AG09309 (cell line): ENCODE measurements at places on chromosomes 4 and X.

DNA sequence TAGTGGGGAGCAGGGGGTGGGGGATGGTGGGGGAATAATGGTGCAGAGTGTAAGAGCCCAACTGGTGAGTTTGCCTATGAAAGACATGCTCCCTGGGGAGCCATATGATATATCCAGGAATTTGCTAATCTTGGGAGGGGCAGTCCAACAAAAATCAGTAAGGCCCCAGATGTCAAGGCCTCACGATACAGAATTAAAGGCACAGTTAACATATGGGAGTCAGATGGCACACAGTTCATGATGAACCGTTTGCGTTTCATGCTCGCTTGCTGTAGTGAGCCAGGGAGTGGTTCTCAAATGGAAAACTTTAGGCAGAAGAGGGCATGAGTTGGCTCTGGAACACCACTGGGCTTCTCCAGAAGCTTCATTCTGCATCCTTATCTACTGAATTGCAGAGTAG, 33.9 kb upstream of the VCX2 start:
- DNase-seq, result no peak

- DNase-seq, result no peak
Measured at GRCh38 chr4:30605616-30606190, 114.5 kb upstream of the PCDH7 start.

DNA sequence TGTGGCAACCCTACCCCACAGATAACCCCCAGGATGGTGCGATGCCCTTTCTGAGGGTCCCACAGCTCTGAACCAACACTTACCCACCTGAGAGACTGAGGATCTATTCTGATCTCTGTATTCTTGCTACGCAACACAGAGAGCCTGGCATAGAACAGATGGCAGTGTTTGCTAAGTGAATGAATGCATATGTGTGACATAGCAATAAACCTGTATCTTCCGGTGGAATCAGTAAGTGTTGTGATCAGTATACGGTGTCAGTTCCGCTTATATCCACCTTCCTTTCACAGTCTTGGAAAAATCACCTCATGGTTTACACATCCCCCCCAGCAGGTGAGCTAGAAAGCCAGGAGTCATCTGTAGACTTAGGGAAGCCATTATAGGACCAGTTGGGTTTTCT, 5.9 kb upstream of the HSD17B10 start:
- no peak for DNase-seq

DNA sequence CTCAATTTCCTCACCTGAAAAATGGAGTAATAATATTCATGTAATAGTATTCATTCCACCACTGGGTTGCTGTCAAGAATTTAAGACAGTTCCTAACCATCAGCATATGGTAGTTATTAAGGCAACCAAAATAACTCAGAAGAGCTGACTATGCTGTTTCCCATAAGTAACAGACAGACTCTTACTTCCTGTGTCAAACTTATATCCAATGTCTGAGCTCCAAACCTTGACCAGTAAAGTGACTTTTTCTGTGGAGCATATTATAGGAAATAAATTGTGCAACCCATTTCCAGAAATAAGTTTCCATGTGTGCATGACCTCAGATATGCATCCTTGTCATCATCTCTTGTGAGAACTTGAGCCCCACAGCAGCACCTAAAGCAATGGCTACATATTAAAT, 78.8 kb downstream of the HADH start:
- peak; percentile 25 for DNase-seq

DNA sequence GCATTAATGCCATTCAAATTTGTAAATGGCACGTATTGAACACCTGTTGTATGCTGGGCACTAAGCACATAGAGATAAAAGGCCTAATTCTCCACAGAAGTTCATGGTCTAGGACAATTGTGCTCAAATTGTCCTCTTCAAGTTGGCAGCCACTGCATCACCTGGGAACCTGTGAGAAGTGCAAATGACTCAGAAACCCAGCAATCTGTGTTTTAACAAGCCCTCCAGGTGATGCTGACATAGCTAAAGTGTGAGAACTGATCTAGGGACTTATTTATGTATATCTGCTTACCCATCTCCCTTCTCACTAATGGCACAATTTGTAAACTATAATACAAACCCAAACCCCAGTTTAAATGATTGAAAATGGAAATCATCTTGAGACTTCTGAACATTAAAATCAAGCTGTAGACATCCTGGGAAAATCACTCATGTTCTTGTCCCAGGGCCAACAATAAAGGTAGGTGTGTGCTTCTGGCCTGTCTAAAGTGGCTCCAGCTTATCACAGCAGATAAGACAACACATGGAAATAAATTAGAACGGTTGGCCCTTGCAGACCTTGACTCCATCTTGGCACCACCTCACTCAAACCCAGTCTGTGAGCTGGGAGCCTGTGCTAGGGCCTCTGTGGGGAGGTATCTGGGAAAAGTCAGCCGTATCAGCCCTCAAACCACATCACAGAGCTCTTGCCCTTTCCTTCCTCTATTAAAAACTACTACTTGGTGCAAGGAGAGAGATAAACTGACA, 46.8 kb downstream of the UCHL1 start:
- DNase-seq, result no peak

GRCh38 chr4:41532882-41533281, 5.1 kb upstream of the LIMCH1 start:
- DNase-seq, result no peak

GRCh38 chr4:2303121-2303685, 41.3 kb upstream of the MXD4 start:
- no peak for DNase-seq

DNA sequence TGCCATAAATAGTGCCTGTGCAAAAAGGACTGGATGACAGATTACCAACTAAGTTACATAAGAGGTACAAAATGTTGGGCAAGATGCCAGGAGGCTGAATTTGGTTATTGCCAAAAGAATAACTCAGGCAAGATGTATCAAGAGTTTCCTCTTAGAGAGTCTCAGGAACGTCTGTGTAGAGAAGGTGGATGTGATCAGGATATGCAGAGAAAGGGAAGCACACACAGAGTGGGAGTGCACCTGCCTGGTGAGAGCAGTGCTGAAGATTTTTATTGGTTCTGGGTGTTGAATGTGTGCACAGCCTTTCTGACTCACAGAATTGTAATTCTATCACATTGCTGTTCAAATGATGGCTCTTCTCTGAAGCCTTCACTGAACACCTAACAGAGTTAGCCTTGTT, 156.8 kb upstream of the HS3ST1 start:
- DNase-seq, result no peak

DNA sequence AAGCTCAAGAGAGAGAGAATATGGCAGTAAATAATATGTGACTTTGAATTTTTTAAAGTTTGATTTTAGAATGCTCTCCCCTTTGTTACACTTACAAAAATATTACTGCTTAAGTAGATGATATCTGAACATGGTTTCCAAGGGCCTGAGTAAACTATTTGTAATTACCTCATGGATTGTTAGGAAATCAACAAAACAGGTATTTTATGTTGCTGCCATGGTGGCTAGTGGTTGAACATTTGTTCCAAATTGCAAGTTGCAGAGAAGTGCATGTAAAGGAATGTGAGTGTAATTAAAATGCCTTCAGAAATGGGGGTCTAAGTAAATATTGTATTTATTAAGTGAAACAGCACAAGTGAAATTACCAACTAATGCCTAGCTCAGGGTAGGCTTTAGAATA, 27.6 kb downstream of the SEPTIN11 start:
- DNase-seq, result no peak

DNA sequence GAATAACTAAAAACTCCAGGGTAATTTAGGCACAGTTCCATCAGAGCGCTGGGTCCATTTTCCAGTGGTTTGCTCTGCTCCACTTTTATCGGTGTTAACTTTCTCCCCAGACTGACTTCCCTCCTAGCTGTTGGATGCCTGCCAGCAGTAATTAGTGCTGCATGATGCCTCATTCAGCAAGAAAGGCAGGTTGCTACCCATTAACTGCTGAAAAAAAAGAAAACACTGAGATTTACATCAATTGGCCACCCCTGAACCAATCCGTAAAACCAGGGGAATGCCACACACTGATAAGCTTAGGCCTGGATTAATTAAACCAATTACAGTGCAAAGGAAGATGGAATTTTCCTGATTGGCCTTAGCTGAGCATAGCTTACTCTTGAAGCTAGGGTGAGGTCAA, 182.4 kb upstream of the CXXC4 start:
- no peak for DNase-seq

GRCh38 chrX:41086627-41086932, 1.3 kb downstream of the USP9X start:
- DNase-seq, result no peak

GRCh38 chrX:338836-339400, 20.3 kb upstream of the GTPBP6 start:
- no peak for DNase-seq

GRCh38 chrX:15072880-15073279, 197.0 kb downstream of the ASB9 start:
- DNase-seq, result no peak

DNA sequence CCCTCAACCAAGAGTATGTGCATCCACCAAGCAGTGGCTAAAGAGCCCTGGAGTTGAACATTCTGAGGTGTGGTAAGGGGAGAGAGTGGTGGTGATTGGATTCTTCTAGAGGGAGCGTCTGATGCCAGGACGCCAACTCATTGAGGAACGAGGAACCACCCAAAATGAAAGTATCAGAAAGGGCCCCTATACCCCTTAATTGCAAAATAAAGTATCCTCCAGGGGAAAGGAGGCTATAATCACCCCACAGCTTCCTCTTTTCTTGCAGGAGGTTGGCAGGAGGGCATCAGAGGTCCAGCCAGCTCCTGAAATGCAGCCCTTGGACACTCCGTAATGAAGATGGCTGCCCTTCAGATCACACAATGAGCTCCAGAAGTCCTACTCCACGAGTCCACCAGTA, 5.3 kb upstream of the KIAA1210 start:
- no peak for DNase-seq

DNA sequence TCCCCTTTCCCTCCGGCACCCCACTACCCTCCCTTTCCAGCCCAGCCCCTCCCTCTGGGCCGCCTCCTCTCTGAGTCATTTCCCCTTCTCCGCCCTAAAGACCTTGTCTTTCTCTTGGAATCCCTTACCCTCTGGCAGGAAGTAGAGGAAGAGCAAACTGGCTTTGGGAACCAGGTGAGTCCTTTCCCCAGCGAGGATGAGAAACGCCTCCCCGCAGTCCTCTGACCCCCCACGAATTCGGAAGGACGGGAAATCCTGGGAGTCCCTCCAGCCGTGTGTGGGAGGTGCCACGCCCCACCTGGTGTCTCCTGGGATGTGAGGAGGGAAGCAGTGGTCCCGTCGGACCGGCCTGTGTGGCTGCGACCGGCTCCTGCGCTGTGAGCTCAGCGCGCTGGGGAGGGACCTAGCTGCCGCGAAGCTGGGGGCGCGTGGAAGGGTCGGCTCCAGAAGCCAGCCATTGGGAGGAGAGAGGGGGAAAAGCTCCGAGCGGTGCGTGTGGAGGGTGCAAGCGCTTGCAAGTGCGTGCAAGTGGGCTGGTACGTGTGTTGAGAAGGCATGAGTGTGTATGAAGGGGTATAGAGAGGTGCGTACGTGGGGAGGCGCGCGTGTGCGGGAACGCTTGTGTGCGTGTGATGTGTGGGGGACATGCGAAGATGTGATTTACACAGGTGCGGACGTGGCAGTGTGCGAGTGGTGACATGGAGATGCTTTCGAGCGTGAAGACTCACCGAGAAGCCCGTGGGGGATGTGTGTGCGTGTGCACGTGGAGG, 46.3 kb downstream of the TEX13B start:
- no peak for DNase-seq

- DNase-seq, result no peak
Measured at GRCh38 chr4:102139132-102139573, 206.1 kb downstream of the SLC39A8 start.

DNA sequence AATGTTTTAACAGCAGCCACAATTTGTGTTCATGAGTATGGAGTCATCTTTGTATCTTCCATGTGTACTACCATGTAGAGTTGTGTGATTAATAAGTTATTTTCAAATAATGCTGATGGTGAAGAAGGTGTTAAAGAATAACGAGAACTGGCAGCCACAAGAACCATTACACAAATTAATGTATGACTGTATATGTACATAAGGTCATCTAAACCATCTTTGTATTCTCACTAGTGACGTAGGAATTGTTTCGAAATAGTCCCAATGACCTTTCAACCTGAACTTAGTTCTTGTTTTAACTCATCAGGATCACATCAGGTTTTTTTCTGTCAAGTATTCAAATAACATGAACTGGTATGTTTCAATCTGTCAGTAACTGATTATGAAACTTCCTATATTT, 48.3 kb upstream of the NOCT start:
- DNase-seq, result no peak

DNA sequence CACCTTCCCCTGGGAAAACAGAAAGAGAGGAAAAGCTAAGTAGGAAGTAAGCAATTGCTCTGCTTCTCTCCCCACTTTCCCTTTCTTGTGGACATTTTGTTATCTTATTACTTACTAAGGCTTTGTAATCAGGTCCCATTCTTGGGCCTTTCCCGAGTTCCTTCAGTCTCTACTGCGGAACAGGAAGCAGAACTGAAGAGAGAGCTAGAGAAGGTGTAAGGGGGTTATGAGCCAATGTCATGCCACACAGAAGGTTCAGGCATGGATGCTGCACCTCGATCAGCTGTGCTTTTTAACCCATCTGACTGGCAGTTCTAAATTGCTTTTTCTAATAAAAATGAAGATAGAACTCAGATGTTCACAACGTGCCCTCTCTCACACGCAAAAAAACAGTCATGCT, 83.6 kb downstream of the MID1 start:
- no peak for DNase-seq

DNA sequence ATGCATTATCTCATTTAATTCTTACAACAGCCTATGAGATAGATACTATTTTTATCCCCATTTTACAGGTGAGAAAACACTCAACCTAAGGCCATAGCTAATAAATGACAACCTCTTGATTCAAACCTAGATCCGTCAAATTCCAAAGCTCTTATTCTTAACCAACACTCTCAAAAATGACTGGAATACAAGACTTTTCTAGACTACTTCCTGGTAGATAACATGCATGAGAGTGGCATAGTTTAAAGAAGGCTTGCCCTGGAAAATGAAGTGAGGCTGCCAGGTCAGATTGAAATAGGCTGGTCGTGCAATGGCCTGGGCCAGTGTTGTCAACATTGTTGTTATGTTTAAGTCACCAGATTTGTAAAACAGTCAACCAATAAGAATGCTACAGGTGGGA, 86.6 kb downstream of the DNAAF6 start:
- DNase-seq, result no peak

- no peak for DNase-seq
Measured at GRCh38 chr4:84070289-84070688, 428.8 kb downstream of the NKX6-1 start.

DNA sequence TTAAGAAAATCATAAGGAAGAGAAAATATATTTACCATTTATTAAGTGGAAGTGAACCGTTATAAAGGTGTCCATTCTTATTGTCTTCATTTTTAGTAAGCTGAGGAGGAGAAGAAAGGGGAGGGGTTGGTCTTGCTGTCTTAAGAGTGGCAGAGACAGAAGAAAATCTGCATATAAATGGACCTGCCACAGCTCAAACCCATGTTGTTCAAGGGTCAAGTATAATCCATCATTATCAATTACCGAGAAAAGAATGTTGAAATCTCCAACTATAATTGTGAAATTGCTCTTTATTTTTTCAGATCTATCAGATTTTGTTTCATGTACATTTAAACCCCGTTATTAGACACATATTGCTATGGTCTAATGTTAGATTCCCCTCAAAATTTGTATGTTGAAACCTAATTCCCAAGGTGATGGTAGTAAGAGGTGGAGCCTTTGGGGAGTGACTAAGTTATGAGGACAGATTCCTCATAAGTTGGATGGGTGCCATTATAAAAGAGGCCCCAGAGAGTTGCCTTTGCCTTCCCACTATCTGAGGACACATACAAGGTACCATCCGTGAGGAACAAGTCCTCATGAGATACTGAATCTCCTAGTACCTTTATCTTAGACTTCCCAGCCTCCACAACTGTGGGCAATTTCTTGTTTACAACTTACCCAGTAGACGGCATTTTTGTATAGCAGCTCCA, 58.5 kb upstream of the SMAD1 start:
- DNase-seq, result no peak

GRCh38 chr4:20403290-20403689, 151.6 kb downstream of the SLIT2 start:
- DNase-seq, result no peak
